ENCODE measurements at places on chromosomes 11 and 22.

DNA sequence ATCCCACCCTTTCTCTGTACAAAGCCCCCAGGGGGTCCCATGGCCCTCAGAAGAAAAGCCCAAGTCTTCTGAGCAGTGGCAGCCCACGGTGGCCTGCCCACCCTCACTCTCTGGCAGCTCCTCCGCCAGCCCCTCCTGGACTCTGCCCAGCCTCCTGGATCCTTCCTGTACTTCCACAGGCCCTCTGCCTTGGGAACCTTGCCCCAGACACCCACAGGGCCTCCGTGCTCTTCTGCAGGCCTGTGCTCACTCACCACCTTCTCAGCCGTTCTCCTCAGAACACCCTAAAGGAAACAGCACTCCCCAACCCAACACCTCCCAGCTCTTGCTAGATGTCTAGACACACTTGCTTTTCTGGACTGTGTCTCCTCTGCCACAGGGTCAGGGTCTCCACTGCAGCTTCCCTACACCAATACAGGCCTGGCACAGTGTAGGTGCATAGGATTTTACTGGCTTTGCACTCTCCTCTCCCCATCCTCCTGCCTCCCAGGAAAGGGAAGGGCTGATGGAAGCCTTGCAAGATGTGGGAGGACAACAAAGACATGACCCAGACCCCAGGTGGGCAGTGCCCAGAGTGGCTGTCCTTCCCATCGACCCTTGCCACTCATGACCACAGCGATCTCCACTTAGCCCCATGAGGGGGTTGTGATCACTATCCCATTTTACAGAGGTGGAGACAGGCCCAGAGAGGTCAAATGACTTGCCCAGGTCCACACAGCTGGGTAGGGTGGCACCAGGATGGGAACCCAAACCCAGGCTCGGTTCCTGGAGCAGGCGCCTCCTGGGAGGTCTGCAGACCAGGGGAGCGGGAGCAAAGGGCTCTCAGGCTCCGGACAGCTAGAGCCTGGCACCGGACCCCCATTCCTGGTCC is 2.0 kb downstream of the SCARF2 start:
- DNase-seq = no peak

DNA sequence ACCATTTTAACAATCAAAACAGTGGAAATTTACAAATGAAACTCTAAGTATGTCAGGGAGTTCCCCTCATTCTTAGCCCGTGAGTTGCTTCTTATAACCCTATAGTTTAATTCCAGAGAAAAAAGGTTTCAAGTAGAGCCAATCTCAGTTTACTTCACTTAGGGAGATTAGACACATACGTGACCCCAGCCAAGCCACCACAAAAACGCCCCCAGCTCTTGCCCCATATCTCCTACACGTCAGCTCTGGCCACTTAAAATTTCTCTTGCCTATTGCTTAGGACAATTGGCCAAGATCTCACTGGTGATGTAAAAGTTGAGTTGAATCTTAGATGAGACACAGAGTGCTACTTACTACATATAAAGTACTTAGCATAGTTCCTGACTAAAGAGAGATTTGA is 166.4 kb downstream of the ETS1 start:
- DNase-seq = no peak

- no peak for DNase-seq
Measured at GRCh38 chr22:38402204-38402603, 52.8 kb downstream of the KCNJ4 start.

GRCh38 chr11:126608658-126609057 is 253.2 kb downstream of the ST3GAL4 start:
- DNase-seq = no peak

DNA sequence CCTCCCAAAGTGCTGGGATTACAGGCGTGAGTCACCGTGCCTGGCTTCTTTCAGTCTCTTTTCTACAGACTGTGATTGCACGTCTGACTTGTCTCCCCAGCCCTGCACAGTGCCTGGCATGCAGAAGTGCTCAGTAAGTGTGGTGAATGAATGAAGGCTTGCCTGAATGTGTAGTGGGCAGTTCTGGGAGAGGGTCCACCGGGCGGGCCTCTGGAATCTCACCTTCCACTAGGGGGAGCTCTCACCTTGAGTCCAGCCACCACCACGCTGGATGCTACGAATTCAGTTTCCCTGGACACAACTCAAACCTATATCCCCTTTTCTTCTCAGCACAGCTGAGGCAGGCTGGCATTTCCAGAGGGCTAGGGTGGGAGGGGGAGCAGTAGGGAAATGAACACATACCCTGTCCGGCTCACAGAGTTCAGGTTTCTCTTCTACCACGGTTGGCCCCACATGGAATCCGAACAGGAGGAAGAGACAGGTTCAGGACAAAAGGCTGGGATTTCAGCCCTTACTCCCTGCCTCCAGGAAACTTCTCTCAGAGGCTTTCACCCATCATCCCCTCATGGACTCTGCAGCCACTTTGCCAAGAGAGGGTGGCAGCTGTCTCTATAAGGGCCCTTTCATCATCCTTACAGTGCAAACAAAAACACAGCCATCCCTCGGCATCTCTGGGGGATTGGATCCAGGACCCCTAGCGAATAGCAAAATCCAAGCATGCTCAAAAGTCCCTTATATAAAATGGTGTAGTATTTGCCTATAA is 86.8 kb downstream of the NECTIN1 start:
- peak; percentile 46 for DNase-seq

DNA sequence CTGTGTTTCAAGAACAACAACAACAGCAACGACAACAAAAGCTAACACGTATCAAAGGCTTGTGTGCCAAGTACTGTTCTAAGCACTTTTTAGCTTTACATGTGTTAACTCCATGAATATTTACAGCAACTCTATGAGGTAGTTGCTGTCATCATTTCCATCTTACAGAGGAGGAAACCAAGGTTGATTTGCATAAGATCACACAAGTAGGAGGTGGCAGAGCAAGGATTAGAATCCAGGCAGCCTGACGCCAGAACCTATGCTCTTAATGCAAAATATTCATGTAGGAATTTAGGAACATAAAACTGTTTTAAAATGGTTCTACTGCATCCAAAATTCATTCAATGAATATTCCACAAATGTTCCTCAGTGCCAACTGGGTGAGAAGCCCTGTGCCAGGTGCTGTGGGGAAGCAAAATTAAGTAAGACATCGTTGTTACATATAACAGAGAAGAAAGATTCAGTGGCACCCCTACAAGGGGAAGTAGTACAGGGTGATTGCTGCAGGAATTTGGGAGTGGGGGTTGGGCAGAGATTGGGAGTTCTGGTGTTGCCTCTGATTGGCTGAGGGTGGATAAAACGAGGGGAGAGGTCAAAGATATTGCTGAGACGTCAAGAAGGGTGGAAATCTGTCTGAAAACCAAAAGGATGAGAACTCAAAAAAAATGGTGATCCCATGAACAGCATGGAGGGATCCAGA is 86.1 kb upstream of the ARHGAP20 start:
- DNase-seq = no peak

DNA sequence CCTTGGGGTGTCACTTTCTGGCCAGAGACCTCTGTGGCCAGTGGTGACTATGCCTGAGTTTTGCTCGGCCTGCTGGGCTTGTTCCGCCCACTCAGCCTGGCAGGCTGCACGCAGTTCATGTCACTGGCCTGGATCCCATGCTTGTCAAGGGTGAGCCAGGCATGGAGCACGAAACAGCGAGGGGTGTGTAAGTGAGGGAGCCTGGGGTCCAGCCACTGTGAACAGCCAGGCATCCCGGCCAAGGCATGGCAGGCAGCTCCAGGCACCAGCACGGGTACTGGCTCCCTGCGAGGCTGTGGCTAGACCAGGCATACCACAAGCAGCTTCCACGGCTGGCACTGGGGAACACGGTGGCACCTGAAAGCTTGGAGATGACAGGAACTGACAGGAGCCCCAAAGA is 214.3 kb downstream of the LRRC4C start:
- no peak for DNase-seq

DNA sequence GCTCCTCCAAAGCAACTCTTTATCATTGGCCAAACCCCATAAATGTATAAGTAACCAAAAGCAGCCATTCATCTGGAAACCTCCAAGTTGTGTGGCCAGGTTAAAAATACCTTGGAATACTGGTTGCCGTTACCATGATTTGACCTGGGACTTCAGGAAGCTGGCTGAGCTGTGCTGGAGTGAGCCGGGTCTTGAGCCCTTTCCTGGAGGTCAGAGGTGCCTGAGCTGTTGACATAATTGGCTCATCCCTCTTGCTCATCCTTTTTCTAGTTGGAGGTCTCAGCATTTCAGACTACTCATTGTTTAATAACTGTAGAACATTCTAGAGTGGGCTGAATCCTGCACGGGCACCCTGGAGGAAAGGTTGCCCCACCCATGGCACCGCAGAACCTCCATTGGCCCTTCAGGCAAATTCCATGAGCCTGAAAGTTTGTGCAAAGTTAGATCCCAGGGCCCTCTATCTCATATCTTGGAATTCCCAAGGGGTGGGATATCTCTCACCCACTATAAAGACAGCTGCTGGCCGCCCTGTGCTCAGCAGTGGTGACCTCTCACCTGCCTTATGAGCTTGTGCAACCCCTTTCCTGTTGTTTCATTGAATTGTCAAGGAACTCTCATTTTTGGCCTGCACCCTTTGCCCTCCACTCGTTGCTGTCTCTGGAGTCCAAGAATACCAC is 77.0 kb downstream of the C22orf31 start:
- no peak for DNase-seq

DNA sequence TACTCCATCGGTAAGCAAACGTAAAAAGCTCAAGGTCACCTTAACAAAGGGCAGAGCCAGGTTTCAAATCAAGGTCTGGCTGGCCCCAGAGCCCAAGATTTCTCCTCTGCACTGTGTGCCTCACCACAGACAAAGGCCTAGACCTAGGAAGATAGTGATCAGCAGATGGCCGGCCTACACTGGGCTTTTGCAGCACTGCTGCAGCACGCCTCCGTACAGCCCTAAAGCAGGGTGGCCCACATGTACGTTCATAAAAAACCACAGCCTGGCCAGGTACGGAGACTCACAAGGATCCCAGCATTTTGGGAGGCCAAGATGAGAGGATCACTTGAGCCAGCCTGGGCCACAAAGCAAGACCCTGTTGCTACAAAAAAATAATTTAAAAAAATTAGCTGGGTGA is 106.3 kb upstream of the PITPNB start:
- DNase-seq = no peak

DNA sequence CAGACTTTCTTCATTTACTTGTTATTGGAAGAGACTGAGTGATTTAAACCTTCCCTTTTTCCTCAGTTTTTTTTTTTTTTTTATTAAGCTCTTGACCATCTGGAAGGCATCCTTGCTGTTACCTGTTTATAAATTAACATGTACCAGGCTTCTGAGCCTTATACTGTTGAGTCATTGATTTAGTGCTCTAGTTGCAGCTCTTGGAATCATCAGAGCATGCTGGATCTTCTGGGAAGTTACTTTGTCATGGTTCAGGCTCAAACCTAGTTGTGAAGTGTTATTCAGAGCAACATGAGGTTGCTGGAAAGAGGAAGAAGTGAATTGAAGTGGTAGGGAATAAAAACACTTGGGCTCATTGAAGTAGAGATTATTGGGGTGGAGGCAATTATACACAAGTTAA is 6.3 kb downstream of the ZDHHC5 start:
- DNase-seq = no peak

GRCh38 chr11:34916843-34917770 is 689 bp downstream of the PDHX start:
- no peak for DNase-seq

DNA sequence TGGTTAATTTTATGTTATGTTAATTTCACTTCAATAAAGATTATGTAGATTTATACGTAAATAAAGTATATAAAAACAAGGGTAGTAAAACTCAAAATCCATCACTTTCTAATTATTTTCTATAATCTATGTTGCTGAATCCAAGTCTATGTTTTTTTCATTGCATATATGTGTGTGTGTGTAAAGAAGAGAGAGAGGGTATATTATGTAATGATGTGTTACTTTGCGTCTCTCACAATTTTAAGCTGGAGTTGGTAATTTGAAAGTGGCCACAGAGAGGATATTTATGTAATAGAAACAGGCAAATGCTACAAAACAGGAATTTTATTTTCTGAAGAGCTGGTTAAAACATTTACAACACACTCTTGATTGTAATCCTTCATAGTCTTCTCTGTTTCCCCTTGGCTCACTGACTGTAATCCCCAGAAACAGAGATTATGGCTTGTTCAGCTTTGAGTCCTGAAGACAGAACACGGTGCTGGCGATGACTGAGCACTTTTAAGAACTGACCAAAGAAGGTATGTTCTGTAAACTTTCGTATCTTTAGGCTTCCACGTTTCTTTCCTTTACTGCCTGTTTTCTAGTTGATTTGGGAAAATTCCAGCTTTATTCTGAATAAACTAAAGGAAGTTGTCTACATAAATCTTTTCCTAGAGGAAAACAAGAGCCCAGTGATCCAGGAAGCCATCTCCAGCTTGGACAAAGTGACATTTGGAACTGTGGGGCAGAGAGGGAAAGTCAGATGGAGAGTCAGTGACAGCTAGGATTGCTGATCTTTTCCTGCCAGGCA is 43.6 kb downstream of the OR2AG2 start:
- DNase-seq = no peak

DNA sequence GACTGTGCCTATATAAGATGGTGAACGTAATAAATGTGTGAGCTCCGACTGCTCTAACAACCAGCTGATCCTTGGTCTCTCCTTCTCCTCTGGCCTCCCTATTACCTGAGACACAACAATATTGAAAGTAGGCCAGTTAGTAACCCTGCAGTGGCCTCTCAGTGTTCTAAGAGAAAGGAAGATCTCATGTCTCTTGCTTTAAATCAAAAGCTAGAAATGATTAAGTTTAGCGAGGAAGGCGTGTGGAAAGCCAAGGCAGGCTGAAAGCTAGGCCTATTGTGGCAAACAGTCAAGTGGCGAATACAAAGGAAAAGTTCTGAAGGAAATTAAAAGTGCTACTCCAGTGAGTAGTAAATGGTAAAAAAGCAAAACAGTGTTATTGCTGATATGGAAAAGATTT is 39.5 kb downstream of the HIPK3 start:
- no peak for DNase-seq

DNA sequence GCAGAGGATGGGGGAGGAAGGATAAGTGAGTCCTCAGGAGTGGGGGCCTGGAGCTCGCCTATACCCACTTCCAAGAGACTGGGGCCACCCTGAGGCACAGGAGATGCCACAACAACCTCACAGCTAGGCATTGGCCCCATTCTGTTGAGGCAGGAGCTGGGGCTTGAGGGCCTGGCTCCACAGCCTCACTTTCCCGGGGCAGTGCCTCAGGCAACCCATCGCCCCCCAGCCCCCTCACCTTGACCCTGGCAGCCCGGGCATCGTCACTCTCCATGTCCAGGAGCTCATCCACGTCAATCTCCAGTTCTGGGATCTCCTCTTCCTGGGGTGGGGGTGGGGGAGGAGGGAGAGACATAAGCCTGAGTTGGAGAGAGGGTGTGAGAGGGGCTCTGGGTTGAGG is 1.8 kb downstream of the PPP1R14B start:
- DNase-seq = no peak

- no peak for DNase-seq
Measured at GRCh38 chr11:126280595-126280994, 2.3 kb upstream of the TIRAP start.

DNA sequence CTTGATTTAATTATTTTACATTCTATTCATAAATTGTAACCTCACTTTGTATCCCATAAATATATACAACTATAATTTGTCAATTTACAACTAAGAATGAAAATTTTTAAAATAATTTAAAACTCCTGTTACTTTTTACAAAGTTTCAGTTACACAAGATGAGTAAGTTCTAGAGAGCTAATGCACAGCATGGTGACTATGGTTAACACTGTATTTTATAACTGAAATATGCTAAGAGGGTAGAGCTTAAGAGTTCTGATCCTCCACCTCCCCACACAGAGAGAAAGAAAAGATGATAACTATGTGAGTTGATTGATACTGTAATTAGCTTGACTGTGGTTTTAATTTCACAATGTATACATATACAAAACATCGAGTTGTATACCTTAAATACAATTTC is 412.5 kb upstream of the DDI1 start:
- DNase-seq = no peak
